Muscle of arm (tissue), 14 donors: ENCODE measurements at places on chromosomes 6 and 20. TPM values are rescaled to one million over a fixed set of nuclear protein-coding genes. Genes with fewer than 3 reads are reported as not detected.
A peak's percentile ranks its signal among the peaks of the same experiment; 100 is the strongest.

GRCh38 chr6:145367149-145367548 lies 368.2 kb downstream of the EPM2A start:
- no peak for DNase-seq

DNA sequence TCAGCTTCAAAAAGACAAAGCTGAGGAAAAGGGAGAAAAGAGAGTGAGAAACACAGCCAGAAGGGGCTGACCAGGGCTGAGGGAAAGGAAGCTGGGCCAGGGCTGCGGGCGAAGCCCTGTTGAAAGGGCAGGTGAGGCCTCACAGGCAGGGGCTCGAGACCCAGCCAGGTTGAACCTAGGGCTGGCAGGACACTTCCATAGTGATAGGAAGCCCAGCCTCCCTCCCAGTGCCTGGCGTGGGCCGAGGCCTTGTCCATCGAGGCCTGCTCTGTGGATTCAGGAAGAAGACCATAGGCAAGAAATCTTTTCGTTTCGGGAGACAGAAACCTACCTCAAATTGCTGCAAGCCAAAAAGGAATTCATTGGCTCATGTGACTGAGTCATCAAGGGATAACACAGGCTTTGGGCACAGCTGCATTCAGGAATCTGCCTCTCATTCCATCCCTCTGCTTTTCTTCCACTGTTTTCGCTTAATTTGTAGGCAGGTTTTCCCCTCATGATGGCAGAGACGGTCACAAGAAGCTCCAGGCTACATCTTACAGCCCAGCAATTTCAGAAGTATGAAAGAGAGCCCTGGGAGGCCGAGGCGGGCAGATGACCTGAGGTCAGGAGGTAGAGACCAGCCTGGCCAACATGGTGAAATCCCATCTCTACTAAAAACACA lies 311.1 kb upstream of the SULF2 start:
- no peak for DNase-seq

OSTM1 gene
- polyA plus RNA-seq, result 23.2 TPM

C20orf141 gene
- polyA plus RNA-seq, result not detected

GRCh38 chr20:47127546-47127945 lies 229.0 kb downstream of the ZMYND8 start:
- no peak for DNase-seq

DNA sequence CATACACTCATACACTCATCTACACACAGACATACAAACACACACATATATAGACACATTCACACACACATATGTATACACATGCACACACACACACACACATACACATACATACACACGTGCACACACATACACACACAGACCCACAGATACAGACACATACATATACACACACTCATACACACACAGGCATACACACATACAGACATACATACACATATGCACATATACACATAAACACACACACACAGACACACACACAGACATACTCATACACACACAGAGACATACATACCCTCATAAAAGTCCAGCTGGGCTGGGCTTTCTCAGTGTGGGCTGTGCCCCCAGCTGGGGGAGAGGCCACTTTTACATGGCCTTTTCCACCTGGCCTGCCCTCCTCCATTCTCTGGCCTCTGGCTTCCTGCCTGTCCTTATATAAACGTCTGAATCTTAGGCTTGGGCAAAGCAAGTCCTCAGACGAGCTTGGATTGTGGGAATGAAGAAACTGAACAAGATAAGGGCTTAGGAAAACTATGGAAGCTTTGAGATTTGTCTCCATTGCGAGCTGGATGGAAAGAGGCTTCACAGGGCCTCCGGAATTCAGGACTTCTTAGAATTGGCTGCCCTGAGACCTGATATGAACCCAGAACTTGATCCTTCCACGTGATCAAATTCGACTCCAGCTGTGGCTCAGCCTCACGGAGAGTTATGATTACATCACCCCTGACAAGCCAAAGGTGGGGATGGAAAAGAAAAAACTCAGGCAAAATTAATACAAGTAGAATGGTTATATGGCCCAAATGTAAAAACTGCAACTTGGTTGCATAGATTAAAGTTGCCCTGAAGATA lies 22.5 kb upstream of the CST3 start:
- peak; percentile 48 for DNase-seq

DNA sequence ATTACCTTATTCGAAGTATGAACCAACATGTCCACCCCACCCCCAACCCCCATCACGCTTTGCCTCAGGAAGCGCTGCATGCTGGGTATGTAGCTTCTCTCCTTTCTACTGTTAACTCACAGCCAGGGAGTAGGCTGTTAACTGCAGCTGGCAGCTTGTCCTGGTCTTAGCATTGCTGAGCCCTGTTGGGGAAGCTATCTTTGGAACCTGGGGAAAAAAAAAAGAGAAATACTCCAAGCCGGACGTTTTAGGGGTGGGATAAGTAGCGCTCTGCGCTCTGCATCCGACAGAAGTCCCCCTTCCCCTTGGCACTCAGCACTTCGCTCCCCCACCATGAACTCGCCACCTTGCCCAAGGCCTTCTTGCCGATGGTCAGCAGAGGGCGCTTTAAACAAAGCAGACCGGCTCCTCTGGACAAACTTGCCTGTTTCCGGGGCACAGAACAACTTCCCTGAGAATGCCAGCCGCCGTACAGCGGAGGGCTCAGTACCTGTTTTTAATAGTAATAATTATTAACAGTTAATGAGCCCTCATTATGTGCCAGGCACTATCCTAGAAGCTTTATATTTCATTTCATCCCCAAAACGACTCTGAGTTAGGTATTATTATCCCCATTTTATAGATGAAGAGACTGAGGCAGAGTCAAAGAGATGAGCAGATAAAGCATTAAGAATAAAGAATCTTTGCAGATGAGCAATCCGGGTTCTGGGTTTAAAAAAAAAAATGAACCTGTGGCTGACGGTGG lies 35.2 kb upstream of the MDFI start:
- peak; percentile 89 for DNase-seq

GRCh38 chr20:62885046-62885895 lies 23.6 kb upstream of the TCFL5 start:
- DNase-seq, result no peak

MARCKS gene
- polyA plus RNA-seq, result 329 TPM
